ENCODE measurements at places on chromosomes 5 and 9. TPM values are rescaled to one million over a fixed set of nuclear protein-coding genes. Genes with fewer than 3 reads are reported as not detected.

Gene PGGT1B
- total RNA-seq = 7.2 TPM

Gene TNC
- total RNA-seq = 342 TPM

Gene RNF20
- 26.2 TPM for total RNA-seq

Gene SLC46A2
- total RNA-seq = not detected

Gene TAF11L2
- total RNA-seq = not detected

Gene PTPN3
- 33.6 TPM for total RNA-seq

Gene PTGDS
- total RNA-seq = 3.8 TPM

Gene GABBR2
- total RNA-seq = 9.7 TPM

Gene RAB24
- total RNA-seq = 28.3 TPM

Gene RNF208
- total RNA-seq = 4.2 TPM

Gene JAKMIP2
- 0.42 TPM for total RNA-seq

Gene CD74
- 126 TPM for total RNA-seq

Gene AMACR
- 18.0 TPM for total RNA-seq

GRCh38 chr5:112908854-112909253 lies 13.2 kb downstream of the REEP5 start:
- DNase-seq = no peak

- no peak for DNase-seq
These were observed 78.6 kb upstream of the ABCA1 start for GRCh38 chr9:105006514-105006913.

DNA sequence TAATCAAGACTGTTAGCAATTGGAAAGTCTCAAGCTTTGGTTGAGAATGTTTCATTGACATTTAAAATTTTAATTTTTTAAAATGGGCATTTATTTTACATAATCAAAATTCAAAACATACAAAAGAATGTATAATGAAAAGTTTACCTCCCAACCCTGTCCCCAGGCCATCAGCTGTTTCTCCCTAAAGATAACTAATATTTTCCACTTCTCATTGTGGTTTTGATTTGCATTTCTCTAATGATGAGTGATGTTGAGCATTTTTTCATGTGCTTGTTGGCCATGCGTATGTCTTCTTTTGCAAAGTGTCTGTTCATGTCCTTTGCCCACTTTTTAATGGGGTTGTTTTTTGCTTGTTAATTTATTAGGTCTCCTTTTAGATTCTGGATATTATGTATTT lies 11.4 kb upstream of the MACIR start:
- DNase-seq = no peak

DNA sequence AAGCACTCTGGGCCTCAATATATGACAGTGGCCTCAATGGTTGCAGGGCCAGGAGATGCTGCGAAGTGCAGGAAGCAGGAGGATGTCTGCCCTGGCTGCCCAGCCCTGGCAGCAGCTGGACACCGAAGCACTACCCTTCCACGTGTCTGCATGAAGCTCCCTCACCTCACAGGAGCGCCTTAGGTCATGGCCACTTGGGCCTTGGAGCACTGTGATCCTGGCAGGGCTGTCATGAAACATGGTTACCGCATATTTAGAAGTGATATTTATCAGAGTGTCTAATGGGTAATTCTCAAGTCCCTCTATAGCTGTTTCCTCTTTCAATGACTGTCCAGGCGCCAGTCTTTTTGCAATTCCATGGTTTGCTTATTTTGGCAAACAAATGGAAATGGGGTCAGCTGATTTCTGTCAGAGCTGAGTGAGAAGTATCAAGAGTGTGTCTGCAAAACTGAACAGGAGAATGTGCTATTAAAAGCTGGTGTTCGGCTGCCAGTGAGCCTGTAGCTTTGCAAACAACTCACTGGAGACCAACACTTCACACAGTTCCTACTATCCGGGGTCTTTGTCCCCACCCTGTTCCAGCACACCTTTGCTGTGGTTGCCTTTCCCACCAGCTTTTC lies 285.9 kb downstream of the KIF4B start:
- DNase-seq = no peak

GRCh38 chr9:34139477-34140146 lies 13.1 kb upstream of the DCAF12 start:
- DNase-seq = peak; percentile 55

DNA sequence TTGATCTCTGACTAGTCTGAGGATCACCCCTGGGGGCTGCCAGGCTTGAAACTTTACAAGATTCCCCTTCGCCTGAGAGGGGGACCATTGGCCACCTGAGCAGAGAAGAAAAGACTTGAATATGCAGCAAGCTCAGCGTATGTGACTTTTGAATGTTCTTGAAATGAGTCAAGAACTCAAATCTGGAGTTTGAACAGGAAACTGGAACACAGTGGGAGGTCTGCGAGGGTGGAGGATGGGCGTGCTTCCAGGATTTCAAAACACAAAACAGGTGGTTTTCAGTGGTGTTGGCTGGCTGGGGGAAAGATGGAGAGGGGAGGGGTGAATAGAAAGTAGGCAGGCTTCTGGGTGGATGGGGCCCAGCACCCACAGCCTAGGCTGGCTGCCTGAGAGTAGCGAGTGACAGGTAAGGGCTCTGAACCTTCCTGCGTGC lies 40.6 kb downstream of the TMEM174 start:
- DNase-seq = peak; percentile 80

DNA sequence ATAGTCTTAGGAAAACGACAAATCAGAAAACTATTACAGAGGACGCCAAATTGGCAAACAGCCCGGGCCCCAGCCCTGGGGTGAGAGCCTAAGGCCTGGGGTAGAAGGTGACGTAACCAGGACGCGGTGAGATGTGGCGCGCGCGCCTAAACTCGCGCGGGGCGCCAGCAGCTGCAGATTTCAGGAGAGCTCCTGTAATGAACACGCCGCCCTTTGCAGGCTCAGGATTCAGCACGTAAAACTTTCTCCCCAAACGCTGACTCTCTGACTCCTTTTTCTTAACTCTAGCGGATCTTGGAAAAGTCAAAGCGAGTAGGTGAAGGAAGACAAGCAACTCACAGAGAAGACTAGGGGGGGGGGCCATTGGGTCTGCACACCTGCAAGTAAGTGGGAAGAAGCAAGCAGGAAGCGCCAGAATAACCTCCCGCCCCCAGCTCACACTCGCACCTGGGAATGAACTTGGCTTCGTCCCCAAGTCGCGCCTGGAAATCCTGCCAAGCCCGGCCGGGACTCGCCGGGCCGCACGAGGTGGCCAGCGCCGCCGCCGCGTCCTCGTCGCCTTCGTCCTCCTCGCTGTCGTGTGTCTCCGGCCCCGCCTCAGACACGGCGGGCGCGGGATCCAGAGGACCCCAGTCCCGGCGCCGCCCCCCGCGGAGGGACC lies 822 bp downstream of the RASEF start:
- no peak for DNase-seq

- peak; percentile 41 for DNase-seq
These were observed 175.1 kb downstream of the PCSK1 start for GRCh38 chr5:96257904-96258303.

DNA sequence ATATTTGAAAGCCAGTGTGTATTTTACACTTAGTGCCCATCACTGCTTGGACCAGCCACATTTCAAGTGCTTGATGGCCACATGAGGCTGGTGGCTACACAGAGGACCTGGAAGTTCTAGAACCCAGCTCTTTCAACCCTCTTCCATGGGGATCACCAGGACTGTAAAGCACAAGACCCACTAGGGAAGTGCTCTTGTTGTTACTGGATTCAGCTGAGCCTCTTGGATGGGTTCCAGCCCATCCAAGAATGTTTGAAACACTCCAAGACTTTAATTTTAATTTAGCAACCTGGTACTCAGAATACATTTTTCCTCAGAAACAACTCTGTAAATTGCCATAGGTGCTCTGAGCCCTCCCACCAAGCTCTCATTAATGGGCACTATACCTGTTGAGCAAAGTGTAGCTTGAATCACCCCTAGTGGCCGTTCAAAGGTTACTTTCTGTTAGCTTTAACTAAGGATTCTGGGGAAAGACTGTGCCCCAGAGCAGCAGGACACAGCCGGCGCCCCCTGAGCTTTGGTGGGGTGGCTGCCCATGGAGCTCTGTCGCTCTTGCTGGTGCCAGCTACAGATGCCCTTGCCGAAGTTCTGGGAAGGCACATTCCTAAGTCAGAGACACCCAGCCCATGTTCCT lies 212.4 kb downstream of the HSD17B3 start:
- DNase-seq = no peak

DNA sequence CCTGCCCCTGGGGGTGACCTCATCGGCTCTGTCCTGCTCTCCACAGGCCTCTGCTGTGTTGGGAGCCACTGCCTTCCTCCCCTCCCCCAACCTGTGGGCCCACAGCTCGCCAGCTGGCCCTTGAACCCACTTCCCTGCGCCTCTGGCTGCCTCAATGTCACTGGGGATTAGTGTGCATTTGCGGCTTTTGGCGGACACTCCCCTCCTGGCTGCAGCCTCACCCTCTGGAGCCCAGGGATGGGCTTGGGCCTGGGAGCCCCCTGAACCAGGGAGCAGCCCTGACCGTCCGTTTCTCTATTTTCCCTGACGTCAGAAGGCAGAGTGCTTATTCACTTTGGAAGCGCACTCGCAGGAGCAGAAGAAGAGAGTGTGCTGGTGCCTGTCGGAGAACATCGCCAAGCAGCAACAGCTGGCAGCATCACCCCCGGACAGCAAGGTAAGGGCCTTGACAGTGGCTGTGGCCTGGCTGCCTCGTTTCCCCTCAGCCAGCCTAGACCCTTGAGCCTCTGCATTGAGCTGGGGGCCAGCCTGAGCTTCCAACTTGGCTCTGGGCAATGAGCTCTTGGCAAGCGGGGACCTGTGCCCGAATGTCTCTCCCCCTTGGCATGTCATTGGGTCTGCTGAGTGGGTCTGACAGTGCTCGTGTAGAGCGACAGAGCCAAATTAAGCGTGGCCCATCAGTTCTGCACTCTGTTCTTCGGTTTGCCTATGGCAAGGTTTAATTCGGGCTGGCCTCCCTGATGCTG lies 73.1 kb downstream of the RGS3 start:
- DNase-seq = no peak

DNA sequence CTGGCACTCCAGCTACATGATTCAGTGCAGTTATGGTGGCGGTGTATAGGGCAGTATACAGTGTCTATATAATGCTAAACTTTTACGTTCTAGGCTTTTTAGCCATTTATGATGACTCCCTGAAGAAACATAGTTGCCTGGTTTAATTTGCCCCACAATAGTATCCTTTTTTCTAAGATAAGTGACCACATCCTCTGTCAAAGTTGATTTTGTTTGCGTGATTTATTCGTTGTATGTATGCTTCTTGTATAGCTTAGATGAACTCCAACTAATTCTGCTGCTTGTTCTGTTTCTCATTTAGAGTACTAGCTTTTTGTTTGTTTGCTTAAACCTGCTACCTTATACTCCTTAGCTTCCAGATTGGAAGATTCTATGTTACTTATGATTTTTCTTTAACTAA lies 83.6 kb downstream of the ERMP1 start:
- no peak for DNase-seq

GRCh38 chr9:88927510-88927909 lies 63.8 kb upstream of the S1PR3 start:
- no peak for DNase-seq

GRCh38 chr9:105067895-105068580 lies 140.1 kb upstream of the ABCA1 start:
- DNase-seq = peak; percentile 74

- DNase-seq = no peak
These were observed 233.5 kb upstream of the ELL2 start for GRCh38 chr5:96195123-96195522.

- DNase-seq = no peak
These were observed 138.0 kb downstream of the KDM4C start for GRCh38 chr9:6895754-6896153.

GRCh38 chr5:92560698-92561401 lies 1020.2 kb downstream of the NR2F1-AS1 start:
- peak; percentile 67 for DNase-seq

- no peak for DNase-seq
These were observed at the start of gene ITGA2 for GRCh38 chr5:52989025-52989780. Gene ITGA2 (plus strand): TSS chr5:52989352. CDS start chr5:52989469, 117 bp downstream.

DNA sequence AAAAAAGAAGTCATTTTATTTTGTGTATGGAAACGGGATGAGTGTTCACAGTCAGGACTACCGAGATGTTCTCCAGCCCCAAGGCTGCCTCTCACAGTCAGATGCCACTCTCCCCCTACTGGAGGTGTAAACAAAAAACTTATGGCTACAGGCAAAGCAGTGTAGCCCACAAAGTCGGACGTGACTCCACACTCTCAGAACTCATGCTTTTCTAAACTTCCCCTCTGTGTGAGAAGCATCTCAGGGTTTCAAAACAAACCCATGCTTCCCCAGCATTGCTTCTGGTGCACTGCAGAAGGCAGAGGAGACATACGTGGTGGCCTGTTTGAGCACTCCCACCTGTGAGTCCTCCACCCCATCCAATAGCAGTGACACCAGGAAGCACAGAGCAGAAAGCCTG lies 580.3 kb downstream of the BNC2 start:
- DNase-seq = no peak

DNA sequence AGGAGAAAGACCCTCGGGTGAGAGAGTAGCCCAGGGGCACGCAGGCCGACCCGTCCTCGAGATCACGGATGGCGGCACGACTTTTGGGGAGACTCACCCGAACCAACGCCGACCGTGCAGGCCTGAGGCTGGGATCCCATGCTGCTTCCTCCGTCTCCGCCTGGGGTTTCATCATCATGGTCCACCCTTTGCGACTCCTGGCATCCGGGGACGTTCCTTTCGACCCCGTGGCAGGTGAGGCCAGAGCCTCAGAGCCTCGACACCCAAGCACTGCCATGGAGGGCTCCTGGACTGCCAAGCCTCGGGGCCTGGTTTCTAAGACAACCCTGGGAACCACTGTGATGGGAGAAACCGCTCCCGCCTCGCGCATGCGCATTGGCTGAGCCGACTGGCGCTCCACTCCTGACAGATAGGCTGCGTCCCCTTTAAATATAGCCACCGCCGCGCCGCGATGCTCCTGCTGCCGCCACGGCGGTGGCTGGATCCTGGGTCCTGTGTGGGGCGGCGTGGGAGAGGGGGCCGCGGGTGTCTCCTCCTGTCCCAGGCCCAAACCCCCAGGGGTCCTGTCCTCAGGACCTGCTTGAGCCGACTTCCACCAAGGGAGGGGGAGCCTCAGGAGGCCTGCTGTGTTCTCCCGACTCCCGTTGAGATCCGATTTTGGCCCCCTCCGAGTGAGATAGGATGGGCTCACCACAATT lies 481.6 kb downstream of the SPATA31A7 start:
- no peak for DNase-seq

DNA sequence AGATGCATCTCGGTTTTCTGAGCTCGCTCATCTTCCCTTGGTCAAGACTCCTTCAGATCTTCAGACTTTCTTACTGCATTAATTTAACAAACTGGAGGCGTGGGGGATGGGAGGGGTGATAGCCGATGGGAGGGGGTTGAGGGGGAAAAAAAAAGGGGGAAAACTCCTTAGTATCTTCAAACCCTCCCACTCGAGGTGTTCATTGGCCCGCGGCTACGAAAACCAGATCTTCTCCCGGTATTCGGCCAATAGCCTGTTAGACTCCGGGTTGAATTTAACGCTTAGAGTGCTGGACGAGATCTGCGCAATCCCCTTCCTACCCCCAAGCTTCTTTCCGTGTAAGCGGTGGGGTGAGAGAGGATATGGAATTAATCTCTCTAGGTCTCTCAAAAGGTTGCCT lies 689 bp upstream of the GLRA1 start:
- no peak for DNase-seq

All from kidney epithelial cell (primary cell).